ENCODE measurements at places on chromosomes 5 and 9. TPM values are rescaled to one million over a fixed set of nuclear protein-coding genes. Genes with fewer than 3 reads are reported as not detected.

SPINK7 gene
- total RNA-seq: not detected

COL23A1 gene
- 108 TPM for total RNA-seq

LOX gene
- 39.5 TPM for total RNA-seq

TRIM7 gene
- 12.3 TPM for total RNA-seq

PCDHGB1 gene
- total RNA-seq: 4.8 TPM

LRRTM2 gene
- total RNA-seq: 0.20 TPM

OTULIN gene
- total RNA-seq: 20.3 TPM

FAM221B gene
- total RNA-seq: not detected

ZNF354C gene
- 10.7 TPM for total RNA-seq

SPINK6 gene
- not detected for total RNA-seq

SPATA31C1 gene
- not detected for total RNA-seq

IFNA6 gene
- total RNA-seq: not detected

NPR3 gene
- total RNA-seq: 36.9 TPM

SGCD gene
- 8.8 TPM for total RNA-seq

TMEM8B gene
- 16.6 TPM for total RNA-seq

FBN2 gene
- total RNA-seq: 1.0 TPM

F2RL2 gene
- 0.73 TPM for total RNA-seq

Data from thyroid gland (tissue), 4 donors.